ENCODE measurements at places on chromosomes 3 and 15.
A peak's percentile ranks its signal among the peaks of the same experiment; 100 is the strongest.

- no peak for DNase-seq
Measured at GRCh38 chr3:17798000-17798399, 55.6 kb upstream of the TBC1D5 start.

- DNase-seq, result no peak
Measured at GRCh38 chr3:108527109-108527508, 16.7 kb upstream of the MYH15 start.

- no peak for DNase-seq
Measured at GRCh38 chr3:58630710-58631092, 35.9 kb downstream of the FAM3D start.

DNA sequence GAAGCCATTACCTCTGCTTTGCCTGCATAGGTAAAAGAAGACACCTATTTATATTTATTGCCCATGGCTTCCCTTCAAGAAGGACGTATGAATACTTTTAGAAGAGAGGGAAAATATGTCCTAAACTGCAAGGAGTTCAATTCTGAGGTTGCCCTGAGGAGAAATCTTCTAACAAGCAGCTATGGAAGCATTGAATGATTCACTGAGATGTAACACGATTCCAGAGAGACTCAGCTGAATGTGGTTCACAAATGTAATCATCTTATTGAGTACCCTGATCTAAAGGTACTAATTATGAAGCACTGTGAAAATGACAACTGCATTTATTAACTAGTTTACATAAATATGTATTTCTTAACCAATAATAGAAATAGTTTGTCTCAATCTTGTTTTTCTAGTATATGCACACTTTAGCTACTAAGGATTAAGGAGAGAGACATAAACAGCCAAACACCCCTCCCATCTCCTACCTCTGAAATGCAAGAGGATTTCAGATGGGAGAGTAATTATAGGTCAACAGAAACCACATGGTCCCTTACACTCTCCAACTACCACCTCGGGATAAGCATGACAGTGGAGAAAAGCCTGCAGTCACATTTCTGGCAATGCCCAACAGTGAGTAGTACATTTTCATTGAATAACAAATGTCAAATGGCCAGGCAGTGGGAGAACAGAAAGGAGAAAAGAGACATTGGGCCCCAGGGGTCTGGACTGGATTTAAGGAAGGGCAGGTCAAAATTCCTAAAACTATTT is 506.2 kb upstream of the IL12A start:
- DNase-seq, result no peak

DNA sequence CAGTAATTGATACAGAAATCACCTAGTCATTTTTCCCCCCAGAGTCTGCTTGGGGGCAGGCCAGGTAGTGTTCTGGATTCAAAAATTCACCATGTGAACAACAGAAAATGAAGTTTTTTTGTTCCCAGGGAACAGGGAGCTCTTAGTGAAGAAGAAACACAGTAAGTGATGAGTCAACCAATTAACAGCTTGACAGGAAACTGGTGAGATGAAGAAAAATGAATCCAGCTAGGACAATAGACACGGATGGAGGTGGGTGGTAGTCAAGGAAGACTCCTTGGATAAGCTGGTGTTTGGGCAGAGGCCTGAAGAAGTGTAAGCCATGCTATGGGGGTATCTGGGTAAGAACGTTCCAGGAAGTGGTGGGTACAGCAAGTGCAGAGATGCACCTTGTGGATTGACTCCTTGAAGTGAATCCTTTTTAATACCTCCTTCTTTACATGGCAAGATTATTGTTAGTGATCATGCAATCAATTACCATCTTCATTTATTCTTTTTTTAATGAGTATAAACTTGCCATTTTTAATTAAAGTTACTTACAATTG is 339.9 kb upstream of the RGMA start:
- DNase-seq, result no peak

DNA sequence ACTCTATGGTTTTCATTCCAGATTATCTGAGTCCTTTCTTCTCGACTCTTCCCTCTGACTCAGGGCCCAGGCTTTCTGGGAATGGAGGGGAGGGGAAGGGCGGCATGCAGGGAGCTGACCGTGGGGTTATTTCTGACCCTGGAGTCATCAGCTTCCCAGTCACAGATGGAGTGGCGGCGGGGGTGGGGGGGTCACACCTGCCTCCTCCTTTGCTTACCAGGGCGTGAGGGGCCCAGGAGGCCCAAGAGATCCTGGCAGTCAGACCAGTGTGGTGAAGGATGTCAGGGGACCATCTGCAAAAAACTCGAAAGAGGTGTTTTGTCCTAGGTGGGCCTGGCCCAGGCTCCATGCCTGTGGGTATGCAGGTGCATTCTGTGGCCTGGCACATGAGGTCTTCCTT is 996 bp upstream of the XIRP1 start:
- no peak for DNase-seq

- no peak for DNase-seq
Measured at GRCh38 chr3:39408493-39409372, 2.2 kb downstream of the RPSA start.

- no peak for DNase-seq
Measured at GRCh38 chr3:119160361-119160760, 13.0 kb upstream of the UPK1B start.

DNA sequence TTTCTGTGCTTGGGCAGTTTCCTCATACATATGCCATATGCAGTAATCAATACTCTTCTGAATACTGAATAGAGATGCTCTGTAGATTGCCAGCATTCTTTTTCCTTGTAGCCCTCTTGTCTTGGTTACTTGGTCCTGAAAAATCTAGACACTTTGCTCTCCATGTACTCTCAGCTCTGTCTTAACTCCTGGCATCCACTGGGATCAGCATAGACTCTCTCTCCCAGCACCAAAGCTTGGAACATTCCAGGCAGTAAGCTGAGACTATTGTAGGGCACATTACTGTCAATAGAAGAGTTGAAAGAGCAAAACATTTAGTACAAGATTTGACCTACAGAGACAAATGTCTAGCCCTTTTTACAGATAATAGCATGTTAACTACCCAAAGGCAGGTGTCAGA is 1100.3 kb downstream of the TBL1XR1 start:
- DNase-seq, result no peak

GRCh38 chr3:4533489-4534443 is 40.6 kb downstream of the ITPR1 start:
- no peak for DNase-seq

DNA sequence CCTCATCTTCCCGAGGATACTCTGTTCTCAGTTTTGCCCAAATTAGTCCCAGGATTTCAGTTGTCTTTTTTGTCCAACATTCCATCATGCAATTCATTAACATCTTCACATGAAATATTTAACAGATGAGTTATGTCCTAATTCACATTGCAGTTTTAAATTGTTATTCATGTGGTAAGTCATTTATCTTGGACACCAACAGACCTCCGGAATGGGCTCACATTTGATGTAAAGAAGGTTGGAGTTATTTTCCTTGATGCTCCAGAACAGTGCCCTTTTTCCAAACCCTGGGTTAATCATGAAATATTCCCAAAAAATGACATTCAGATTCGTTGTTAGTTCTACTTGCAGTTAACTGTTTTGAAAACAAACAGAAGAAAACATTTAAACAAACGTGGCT is 32.8 kb upstream of the LRTM1 start:
- DNase-seq, result peak; percentile 39

GRCh38 chr3:176078906-176079305 is 1118.4 kb downstream of the TBL1XR1 start:
- no peak for DNase-seq

DNA sequence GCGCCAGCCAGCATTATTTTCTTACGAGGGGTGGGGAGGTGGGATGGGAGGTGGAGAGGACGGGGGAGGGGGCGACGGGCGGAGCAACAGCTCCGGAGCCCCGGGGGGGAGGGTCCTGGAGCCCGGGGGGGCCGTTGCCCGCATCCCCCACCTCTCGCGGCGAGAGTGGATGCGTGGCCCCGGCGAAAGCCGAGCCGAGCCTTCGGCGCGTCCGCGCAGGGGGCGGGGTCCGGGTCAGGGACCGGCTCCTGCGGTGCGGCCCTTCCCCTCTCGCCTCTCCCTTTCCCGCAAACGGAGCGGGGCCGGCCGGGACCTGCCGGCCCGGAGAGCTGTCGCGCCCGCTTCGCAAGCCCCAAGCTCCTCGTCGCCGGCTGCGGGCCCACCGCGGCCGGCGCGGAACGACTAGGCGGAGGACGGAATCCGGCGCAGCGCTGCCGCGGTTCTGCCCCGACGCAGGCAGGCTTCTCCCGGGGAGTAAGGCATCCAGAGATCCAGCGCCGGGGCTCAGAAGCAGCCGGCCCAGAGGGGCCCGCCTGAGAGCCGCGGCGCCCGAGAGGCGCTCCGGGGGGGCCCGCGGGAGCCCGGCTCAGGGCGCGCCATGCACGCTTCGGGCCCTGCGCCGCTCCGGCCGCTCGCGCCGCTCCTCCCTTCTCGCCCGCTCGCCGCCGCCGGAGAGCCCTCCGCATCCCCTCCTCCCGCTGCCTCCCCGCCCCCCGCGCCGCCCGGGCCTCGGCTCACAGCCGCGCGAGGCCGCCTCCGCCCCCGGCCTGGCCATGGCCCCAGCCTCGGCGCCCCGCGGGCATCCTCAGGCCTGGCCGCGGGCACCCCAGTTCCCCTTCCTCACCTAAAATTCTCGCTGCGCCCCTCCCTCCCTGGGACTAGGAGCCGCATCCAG is 459 bp upstream of the ADCY5 start:
- DNase-seq, result peak; percentile 52

DNA sequence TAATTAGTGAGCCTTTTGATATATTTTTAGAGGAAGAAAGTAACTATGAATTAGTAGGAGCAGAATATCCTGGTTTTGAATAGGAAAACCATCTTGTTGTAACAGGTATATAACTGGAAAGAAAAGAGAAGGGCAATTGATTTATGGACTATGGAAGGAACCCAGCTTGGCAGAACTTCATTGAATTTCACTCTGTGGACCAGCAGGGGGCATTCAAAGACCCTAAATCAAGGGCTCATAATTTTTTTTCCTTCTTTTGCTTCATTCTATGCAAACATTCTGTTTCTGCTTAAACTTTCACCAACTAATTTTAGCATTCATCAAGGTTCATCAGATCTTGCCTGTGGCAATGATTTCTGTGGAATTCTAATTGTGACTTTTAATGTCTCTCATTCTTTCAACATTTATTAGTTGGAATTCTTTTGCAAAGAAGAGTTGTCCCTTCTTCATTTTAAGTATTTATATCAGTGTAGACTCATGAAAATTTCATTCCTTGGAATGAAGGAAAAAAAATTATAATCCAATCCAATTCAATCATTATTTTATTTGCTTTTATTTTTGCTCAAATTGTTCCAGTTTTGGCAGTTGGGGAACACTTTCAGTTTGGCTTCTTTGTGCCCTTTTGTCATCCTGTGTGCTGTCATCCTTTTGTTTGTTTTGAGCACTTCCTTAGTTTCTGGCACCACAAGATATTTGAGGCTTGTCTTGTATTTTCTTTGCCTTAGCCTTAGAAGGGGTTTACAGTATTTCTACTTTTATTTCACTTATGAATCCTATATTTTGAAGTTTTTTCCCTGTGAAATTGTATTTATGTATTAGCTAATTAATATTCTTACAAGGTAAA is 30.4 kb downstream of the NXPE3 start:
- DNase-seq, result peak; percentile 65

DNA sequence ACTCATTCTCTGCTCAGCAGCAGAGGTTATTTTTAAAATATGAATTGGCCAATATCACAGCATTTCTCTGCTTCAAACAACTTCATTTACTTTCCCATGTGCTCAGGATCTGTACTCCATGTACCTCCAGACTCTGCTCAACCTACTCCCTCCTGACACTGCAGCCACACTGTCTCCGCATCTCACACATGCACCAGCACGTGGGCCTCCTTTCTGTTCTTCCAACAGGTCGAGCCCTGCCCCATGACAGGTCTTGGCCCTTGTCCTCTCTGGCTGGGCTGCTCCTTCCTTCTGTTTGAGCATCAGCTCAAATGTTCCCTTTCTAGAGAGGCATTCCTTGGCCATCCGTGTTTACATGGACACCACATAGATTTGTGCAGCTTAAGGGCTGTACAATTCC is 195.7 kb downstream of the EBLN2 start:
- no peak for DNase-seq

- DNase-seq, result no peak
Measured at GRCh38 chr15:91283155-91283554, 183.1 kb downstream of the SV2B start.

DNA sequence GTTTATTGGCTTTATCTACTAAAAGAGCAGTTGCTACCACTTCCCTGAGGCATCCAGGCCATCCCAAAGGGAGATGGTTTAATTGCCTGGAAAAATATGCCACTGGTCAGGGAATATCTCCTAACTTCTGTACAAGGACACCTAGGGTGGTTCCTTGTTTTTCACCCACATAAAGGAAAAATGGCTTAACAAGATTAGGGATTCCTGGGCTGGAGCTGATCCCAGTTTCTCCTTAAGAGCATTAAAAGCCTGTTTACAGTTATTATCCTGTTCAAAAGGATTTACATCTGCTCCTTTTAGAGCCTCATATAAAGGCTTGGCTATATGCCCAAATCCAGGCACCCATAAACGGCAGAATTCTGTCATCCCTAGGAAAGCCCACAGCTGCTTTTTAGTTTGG is 70.2 kb upstream of the WNT7A start:
- DNase-seq, result no peak

DNA sequence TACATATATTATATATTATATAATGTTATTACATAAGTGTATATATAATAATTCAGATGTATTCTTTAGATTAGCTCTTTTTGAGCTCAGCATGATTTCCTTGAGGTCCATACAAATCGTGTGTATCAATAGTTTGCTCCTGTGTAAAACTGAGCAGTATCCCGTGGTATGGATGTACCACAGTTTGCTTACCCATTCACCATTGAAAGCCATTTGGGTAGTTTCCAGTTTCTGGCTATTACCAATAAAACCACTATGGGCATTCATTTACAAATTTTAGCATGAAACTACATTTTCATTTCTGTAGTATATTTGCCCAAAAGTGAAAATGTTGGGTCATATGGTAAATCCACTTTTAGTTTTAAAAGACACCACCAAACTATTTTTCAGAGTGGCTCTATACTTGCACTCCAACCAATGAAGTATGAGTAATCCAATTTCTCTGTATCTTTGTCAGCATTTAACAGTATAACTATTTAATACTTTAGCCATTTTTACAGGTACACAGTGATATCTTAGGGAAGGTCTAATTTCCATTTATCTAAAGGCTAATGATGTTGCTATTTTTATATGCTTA is 1361.4 kb upstream of the GBE1 start:
- no peak for DNase-seq

DNA sequence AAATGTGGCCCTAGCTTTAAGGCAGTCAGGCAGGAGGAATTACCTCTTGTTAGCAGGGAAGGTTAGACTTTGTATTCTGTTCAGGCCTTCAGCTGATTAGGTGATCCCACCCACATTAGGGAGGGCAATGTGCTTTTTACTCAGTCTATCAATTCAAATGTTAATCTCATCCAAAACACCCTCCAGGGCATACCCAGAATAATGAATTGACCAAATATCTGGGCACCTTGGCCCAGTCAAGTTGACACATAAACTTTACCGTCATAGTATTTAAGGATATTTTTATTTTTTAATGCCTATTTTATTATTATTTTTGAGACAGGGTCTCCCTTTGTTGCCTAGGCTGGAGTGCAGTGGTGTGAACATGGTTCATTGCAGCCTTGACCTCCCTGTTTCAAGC is 146.1 kb downstream of the PTPRG start:
- DNase-seq, result no peak
